ENCODE measurements at places on chromosomes 13 and 19.

GRCh38 chr13:27472941-27473340 is 22.6 kb upstream of the MTIF3 start:
- DNase-seq = no peak

DNA sequence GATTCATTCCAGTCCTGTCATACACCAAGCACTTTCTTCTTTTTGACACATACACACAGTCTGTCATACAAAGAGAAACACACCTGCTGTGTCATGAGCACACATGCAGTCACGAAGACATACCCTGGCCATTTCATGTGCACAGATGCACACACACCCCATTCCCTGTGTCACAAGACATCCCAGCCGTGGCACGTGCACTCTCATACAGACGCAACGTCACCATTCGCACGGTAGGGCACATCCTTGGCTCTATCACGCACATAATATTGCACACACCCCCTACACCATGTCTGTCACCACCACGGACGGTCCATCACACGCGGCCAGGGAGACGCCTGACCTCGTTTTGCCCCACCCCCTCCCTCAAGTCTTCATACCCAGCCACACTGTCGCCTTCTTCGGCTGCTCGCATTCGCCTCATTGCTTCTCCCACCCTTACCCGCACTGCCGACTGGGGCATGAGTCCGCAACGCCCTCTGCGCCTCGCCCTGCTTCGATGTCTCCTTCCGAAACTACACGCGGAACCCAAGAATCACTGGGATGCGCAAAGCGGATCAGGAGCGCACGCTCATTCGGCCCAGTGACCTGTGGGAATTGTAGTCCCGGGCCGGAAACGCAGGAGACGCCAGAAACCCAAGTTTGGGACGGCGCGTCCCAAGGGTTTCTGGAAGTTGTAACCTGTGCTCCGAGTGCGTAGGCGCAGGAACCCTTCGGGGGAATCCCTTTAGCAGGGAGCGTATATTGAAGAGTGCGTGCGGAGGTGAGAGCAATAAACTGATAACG is 6.8 kb upstream of the ZNF283 start:
- peak; percentile 7 for DNase-seq

DNA sequence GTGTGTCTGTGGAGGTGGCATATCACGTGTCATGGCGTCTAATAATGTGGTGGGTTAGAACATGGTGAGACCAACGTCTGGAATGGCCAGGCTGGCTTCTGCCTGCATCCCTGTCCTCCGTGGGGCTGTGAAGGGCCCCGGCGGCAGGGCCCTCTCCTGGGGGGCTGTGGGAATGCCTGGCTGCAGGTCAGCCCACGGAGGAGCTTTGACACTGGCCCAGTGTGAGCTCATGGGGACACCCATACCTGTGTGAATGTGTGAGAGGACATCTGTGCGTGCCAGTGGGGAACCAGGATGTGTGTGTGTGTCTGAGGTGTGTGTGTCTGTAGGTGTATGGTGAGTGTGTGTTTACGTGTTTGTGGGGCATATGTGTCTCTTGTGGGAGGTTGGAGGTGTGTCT is 300.1 kb downstream of the TEX29 start:
- DNase-seq = no peak

- no peak for DNase-seq
Observed at GRCh38 chr13:43058318-43058674, 34.9 kb downstream of the DNAJC15 start.

DNA sequence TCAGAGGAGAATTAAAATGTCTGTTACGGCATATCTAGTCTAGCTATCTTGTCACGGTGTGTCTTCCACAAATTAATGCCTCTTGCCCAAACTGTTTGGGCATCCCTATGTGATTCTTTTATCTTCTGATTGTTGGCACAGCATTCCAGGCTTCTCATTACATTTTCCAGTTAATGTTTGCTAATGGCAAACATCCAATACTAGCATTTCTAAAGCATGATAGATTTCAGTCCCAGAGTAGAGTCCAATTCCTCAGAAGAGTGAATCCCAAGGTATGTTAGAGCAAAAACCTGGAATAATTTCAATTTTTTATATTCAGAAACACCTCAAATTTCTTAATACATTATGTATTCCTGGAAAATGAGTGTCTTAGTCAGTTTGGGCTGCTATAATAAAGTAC is 684.5 kb upstream of the SLITRK1 start:
- no peak for DNase-seq

GRCh38 chr13:107650081-107650701 is 565.1 kb downstream of the LIG4 start:
- no peak for DNase-seq

DNA sequence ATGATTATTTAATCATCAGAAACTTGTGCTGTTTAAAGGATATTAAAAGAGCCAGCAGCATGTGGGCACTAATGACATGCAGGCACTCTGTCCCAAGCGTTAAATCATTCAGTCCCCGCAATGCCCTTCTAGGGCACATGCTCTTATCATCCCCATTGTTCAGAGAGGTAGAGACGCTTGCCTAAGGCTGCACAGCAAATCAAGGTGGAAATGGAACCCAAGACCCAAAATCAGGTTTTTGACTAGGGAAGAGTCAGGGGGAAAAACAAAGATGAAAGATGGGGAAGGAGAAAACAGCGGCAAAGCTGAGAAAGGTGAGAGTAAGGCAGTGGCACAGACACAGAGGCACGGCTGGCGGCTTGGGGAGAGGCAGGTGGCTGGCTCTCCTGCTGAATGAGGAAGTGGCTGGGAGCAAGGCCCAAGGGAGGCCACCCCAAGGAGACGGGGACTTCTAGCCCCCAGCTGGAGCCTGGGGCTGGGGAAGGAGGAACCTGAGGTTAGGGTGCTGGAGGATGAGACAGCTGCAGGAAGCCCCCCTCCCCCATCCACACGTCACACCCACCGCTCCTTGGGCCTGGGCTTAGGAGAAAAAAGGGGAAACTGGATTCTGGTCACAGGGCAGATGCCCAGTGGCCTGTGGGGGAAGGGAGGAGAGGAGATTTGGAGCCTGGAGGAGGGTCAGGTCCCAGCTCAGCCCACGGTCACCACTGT is 1.0 kb upstream of the TYROBP start:
- DNase-seq = no peak

DNA sequence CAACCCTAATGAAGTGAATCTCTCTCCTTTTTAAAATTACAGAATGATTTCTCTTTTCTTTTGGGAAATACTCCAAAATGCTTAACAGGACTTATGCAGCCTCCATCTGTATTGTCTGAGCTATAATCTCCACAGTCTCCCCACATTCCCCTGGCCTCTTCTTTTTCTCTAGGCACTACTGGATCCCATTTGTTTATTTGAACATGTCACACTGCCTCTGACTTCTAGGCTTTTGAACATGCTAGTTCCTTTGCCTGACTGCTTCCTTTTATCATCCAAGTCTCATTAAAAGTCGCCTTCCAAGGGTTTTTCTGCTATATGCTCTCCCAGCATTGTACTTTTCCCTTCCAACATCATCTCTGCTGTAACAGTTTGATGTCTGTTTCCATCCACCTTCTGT is 548.7 kb downstream of the PCDH9 start:
- no peak for DNase-seq

GRCh38 chr13:113084094-113084942 is 21.3 kb upstream of the F7 start:
- DNase-seq = no peak

GRCh38 chr19:10683582-10683981 is 17.7 kb upstream of the QTRT1 start:
- DNase-seq = no peak

DNA sequence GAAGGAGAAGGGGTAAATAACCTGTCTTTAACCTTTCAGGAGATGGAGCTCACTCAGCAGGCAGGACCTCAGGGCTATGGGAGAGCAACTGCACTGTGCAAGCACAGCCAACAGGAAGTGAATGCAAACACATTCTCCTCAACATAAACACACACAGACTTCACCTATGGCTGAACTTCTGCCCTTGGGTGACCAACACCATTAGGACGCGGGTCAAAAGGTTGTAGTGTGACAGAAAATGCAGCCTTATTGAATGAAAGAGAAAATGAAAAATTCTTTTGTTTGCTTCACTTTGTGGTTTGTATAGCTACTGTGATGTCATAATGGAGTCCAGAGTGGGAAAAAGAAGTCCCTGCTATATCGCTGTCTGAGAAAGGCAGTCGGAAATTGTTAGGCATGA is 323.0 kb downstream of the NDFIP2 start:
- DNase-seq = no peak

GRCh38 chr13:63287926-63288325 is 1872.3 kb upstream of the PCDH20 start:
- no peak for DNase-seq

- DNase-seq = no peak
Observed at GRCh38 chr13:46113596-46113995, 8.8 kb upstream of the CPB2 start.

- no peak for DNase-seq
Observed at GRCh38 chr13:46712524-46712923, 84.4 kb downstream of the ESD start.
